ENCODE measurements at places on chromosomes 4 and X.
A peak's percentile ranks its signal among the peaks of the same experiment; 100 is the strongest.

- no peak for DNase-seq
These were observed 11.7 kb downstream of the MSX1 start for GRCh38 chr4:4871242-4871572.

DNA sequence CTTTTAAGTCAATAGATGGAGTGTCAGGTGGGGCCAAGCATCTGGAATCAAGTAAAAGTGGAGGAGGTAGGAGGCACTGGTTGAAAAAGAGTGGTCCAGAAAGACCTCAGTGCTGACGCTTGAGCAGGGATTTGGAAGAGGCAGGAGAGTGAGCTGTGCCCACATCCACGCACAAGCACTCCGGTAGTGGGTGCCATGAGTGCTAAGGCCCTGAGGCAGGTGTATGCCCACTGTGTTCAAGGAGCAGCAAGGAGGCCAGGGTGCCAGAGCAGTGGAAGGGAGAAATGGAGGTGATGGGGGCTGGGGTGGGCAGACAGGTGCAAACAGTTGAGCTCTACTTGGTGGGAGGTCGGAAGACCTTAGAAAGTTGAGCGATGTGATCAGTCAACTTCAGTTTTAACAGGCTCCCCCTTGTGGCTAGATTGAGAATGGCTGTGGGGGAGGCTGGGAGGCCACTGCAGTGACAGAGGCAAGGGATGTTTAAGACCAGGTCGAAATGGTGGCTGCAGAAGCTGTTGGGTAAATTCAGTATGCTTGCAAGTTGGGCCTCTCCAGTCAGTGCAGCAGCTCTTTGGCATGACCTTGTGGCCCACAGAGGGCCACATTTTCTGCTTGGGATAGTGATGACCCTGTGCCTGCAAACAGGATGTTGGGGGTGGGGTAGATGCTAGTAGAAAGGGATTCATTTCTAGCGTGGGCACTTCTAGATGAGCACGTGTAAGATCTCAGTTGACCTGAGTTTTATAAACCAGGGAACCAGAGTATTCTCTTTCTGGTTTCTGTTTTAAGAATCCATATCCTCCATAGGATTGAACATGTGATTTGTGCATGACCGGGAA is 12.7 kb downstream of the TKTL1 start:
- DNase-seq, result peak; percentile 32

DNA sequence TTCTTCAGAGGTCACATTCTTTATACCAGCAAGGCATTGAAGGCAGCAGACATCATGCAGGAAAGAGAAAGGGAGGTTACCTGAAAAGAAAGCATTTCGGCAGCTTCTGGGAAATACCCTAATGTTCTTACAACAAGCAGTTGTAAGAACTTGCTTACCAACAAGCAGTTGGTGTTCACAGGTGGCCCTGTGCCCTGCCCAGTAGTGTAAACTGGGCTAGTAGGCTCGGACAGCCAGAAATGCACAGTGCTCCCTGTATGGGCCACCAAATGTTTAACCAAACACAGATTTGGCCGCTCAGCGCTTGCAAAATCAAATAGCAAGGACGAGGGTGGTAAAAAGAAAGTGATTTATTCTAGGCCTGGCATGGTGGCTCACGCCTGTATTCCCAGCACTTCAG is 20.4 kb upstream of the RHOXF1 start:
- no peak for DNase-seq

DNA sequence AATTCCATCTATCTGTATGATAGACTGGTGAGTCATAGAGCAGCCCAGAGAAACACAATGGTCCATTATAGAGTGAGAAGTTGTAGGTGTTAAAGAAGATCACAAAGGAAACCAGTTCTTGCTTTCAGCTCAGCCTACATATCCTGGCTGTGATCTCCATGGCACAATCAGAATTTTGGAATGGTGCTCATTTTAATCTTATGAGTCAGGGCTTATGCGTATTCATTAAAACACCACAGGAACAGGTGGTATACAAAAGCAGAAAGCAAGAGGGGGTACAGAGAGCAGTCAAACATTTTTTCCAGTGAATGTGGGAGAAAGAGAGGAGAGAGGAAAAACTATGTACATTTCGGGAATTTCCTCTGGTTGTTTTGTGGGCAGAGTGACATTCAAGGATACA is 126.9 kb downstream of the MFAP3L start:
- no peak for DNase-seq

DNA sequence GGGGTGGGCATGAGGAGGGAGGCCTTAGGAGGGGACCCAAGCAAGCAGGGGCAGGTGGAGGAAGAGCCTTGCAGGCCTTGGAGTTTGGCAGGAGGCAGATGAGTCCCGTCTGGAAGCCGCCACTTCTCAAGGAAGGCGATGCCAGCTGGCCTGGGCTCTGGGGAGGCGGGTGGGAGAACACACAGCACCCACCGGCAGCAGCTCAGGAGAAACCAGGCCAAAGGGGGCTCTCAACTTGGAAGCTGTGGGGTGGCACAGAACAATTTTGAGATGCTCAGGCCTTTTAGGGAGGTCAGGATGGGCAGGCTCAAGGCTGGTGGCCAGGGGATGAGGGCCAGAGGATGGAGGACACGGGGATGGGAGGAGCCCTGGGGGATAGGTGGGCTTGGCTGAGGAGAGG is 11.6 kb upstream of the DUSP9 start:
- DNase-seq, result no peak

- no peak for DNase-seq
These were observed 521.4 kb downstream of the RPA4 start for GRCh38 chrX:97405031-97405660.

- DNase-seq, result no peak
These were observed 129.7 kb downstream of the FRAS1 start for GRCh38 chr4:78186597-78187543.

- no peak for DNase-seq
These were observed 6.7 kb downstream of the NRK start for GRCh38 chrX:105829011-105829410.

- no peak for DNase-seq
These were observed 53.5 kb downstream of the APBB2 start for GRCh38 chr4:41160856-41161255.

DNA sequence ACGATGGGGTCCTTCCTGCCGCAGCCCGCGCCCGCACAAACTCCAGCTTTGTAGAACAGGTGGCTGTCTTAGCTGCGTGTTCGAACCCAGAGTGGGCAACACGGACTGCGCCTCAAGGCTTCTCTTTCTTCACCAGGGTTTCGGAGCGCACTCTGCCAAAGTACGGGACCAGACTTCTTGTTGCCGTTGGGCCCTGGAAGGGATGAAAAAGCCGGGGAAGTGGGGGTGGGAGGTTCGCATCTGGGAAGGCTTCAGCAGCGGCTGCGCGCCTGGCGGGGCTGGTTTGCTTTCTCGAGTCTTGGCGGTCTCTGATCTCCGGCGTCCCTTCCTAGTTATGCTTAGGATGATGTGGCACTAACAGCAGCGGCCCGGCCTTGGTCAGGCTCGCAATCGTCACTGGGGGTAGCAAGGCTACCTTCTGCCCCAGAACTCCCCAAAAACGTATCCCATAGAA is 673 bp downstream of the PARM1 start:
- DNase-seq, result no peak

- DNase-seq, result no peak
These were observed 1.9 kb upstream of the SEPTIN6 start for GRCh38 chrX:119694601-119695534.
